ENCODE measurements at places on chromosomes 1 and 21.

DNA sequence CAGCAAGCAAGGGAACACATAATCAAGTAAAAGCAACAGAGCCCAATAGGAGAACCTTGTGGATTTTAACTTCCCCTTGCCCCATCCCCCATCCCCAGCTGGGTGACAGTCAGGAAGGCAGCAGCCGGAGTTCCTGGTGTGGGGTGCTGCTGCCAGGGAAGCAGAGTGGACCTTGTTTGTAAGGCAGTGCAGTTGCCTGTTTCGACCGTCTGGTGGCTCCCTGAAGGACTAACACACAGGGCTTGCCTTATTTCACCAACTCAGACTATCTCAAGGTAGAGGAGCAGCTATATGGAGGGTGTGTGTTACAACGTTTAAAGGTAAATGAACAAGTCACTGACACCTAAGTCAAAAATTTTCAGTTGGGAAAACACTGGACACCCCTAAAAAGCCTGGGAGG is 6.6 kb downstream of the KRTAP10-8 start:
- DNase-seq = no peak

- no peak for DNase-seq
Measured at GRCh38 chr1:112852276-112852675, 103.7 kb downstream of the SLC16A1 start.

GRCh38 chr1:65259816-65260215 is 49.5 kb upstream of the DNAJC6 start:
- DNase-seq = no peak

GRCh38 chr1:28737307-28738132 is 780 bp downstream of the YTHDF2 start:
- DNase-seq = peak; percentile 73

DNA sequence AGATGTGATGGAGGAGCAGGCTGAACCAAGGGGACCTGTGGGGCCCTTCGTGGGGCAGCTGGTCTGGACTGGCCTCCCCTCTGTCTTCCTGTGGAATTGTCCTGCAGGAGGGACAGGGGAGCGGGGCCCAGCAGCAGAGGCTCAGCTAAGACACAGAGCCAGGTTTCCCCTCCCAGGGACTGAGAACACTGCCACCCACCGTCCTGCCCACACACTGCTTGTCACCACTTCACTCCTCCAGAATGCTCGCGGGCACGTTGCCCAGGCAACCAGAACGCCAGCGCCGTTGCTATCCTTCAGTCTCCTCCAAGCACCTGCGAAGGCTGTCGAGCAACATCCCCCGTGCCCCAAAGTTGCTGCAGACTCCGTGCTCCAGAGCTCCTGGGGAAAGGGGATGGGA is 46.4 kb downstream of the AJAP1 start:
- no peak for DNase-seq

DNA sequence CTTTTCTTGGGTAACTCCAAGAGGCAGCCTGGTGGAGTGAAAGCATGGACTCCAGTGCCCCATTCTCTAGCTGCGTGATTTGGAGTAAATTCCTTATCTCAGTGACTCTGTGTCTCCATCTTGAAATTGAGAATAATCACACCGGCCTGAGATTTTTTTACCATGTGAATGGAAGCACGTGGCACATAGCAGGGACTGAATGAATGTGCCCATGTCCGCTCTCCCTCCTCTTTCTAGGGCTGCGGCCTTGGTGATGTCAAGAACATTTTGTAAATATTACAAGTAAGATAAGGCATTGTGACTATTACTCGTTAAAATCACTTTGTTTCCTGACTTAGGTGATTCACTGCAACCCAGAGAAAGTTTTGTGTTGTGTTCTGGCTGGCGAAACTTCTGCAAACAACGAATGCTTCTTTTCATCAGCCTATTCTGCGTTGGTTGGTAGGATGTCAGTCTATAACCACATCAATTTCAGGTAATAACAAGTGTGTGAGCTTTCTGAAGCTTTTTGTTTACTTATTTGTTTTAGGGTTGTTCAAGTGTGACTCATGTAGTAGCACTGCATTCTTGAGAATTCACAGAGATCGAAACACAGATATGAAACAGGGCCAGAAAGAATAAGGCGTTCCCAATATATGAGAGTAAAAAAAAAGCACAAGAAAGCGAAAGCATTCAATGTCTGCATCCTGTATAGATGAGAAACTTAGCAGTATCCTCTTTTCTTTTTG is 135.7 kb upstream of the SLC45A1 start:
- no peak for DNase-seq

DNA sequence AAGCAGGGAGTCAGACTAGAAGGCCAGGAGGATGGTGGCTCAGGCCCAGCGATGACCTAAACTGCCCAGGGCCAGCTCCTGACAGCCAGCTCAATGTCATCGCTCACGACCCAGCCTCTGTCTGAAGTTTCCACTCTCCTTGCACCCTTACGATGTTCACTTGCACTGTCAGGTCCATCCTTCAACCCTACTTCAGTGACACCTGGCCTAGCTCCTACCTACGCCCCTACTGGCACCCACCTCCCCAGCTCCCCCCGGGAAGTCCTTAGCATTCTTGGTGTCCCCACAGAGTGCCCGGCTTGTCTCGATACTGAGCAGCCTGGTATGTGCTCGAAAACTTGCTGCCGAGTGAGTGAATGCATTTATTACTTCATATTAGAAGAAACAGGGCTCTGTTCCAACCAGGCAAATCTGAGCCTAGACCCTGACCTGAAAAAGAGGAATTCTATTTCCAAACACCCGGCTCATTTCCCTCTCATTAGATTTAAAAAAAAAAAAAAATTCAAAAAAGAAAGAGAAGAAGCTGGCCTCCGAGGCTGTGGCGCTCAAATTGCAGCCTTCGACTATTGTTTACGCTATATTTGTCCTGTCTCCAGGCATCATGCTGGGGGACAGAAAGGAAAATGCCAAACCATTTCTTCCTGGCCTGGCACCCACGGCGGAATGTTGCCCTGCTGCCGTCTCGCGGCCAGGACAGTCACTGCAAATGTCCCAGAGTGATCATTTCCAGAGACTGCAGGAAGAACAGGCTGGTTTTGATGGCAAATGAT is 29.8 kb upstream of the LRRC38 start:
- no peak for DNase-seq

- DNase-seq = no peak
Measured at GRCh38 chr1:245054105-245054504, 100.7 kb upstream of the KIF26B start.

DNA sequence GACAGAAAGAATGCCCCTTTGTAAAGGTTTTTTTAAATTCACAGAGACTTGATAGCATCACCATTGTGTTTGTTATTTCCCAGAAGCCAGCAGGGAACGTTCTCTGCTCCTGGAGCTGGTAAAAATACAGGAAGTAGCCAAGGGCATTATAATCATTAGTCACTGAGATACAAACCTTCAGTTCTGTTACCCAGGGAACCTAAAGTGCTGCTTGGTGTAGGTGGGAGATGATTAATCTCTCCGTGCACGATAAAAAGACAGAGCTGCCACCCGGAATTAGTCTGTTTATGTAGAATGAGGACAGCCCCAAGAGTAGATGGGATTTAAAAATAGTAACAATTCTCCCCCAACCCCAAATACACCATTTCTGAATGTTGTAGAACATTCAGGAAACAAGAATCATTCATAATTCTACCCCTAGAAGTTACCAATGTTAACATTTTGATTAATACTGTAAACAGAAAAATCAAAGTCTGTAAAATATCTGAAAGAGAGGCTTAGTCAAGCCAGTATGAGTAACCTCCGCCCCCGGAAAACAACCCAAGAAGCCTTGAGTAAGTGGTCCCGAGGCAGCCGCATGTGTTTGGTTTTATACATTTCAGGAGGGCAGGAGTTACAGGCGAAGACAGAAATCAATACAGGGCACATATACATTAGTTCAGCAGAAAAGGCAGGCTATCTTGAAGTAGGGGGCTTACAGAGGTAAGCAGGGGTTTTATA is 45.3 kb upstream of the CTBS start:
- no peak for DNase-seq

DNA sequence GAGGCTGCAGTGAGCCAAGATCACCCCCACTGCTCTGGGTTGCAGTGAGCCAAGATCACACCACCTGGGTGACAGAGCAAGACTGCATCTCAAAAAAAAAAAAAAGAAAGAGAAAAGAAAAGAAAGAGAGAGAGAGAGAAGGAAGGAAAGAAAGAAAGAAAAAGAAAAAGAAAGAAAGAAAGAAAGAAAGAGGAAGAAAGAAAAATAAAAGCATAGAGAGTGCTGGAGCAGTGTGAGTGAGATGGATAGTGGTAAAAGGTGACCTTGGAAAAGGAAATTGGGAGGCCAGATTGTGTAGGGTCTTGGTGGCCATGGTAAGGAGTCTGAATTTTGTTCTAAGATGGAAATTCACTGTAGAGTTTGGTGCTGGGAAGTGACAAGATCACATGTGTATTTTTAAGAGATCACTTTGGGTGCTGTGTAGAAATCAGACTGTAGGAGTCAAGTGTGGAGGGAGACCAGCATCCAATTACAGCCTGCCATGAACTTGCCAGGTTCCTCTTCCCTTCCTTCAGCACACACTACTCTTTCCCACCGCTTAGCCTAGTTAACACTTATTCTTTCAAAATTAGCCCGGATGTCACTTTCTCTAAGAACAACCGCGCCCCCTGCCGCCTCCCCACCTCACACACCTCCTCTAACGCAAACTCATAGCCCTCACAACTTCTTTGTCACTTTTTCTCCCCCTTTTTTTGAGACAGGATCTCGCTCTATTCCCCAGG is 17.9 kb downstream of the MTX1 start:
- peak; percentile 67 for DNase-seq

DNA sequence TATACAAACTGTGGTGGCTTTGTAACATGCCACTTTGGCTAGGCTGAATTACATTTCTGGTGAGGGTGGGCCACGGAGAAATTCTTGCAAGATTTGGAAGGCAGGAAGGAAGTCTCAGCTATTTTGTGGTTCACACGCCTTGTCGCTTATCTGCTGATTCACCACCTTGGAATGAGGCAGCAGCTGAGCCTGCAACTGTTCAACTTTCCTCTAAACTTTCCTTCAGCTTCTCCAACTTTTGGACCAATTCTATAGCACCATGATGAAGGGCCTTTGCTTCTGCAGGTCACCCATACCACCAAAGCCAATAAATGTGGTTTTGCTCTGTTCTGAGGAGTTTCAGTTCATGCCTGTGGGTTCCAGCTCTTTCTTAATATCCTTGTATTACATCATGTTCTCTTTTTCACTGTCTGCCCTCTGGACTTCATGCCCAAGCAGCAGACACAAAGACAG is 337.6 kb upstream of the SNX7 start:
- no peak for DNase-seq

GRCh38 chr1:21594501-21594900 is 74.7 kb downstream of the RAP1GAP start:
- DNase-seq = no peak

- DNase-seq = no peak
Measured at GRCh38 chr1:158674302-158674701, 12.2 kb downstream of the SPTA1 start.

DNA sequence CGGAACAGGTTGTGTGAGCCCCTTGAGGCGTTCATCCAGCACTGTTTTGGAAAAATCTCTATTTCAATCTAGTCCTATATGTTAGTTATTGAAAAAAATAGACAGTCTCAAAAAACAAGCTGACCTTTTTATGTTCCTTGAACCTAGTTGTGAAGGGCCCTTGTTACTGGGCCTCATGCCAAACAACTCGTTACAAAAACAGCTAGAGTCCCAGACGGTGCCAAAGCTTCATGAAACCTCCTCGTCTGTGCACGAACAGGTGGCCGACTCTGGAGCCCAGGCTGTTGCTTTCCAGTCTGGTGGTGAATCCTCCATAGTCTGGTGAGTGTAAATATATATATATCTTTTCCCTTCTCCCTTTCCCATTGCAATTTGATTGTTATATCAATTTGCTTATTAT is at the start of gene CHIA:
TSS of gene CHIA (plus strand) at position 222 of the 400 bp plus-strand sequence. CDS start 19,617 bp downstream, outside the sequence.
- DNase-seq = peak; percentile 95

DNA sequence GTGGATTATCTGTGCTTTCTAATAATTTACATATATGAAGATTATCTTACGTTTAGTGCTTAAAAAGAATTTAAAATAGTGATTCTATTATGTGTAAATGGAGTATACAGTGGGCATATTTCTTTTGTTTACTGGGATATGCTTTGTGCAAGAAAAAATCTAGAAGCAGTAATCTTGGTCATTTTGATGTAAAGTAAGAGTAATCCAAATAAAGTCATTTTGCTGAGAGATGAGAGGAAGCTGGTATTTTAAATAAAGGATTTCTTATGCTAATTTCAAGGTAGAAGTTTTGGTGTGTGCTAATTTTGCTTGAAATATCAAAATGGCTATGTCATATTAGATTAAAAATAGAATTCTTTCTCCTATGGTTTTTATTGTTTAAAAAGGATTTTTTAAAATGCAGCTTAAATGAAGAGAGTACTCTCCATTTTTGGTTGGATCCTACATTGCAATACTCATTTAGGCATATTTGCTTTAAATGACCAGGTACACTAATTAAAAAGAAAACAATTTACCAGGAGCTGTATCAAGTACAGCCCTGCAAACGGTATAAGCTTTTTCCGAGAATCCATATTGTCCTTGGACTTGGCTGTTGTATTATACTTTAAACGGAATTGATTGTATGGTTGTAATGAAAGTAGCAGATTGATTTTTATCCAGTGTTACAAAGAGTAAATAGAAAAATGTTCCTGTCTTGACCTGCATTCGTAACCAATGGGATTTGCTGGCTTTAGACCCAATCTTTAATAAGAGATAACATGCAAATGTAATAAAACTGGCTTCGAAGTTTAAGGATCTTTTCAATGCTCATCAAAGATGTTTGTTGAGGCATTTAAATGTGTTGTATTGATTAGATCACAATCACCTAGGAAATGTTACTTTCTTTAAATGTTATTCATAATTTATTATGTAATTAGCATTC is 574.7 kb downstream of the USP25 start:
- no peak for DNase-seq

GRCh38 chr21:41833497-41834115 is 45.5 kb downstream of the PRDM15 start:
- DNase-seq = no peak

- DNase-seq = no peak
Measured at GRCh38 chr1:29384496-29385015, 148.2 kb downstream of the PTPRU start.

DNA sequence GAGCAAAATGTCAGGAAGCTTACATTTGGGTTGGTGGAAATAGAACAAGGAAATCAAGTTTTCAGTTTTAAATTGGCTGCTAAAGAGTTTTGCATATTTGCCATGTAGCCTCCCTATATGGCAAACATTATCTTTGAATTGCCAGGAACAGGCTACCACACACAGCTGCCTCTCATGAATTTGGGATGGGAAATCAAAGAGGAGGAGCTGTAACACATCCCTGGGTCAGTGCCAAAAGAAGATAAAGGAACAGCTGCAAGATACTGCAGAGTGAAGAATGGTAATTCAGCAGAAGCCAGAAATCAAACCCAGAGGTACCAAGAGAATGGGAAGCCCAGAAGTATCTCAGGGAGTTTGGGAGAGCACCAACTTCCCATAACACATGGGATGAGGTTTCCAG is 18.6 kb upstream of the RASAL2 start:
- DNase-seq = peak; percentile 32

DNA sequence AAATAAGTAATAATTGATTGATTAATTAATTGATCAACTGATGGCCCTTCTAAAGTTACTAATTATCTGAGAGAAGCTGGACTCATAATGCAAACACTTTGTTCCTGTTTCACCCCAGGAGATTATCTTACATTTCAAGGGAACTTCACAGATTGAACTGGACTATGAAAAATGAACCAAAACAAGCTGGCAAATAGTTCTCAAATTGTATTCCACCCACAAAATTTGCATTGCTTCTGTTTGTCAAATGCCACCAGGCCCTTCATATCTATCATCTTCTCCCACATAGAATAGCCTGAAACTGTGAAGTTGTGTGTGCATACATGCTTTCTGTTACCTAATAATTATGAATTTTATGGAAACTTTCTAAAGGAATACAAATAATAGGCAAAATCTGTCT is 104.0 kb downstream of the ZNF281 start:
- DNase-seq = no peak

- DNase-seq = no peak
Measured at GRCh38 chr1:10532362-10532761, 57.6 kb downstream of the PEX14 start.
